H1 (cell line): ENCODE measurements at places on chromosomes 7 and 10.

DNA sequence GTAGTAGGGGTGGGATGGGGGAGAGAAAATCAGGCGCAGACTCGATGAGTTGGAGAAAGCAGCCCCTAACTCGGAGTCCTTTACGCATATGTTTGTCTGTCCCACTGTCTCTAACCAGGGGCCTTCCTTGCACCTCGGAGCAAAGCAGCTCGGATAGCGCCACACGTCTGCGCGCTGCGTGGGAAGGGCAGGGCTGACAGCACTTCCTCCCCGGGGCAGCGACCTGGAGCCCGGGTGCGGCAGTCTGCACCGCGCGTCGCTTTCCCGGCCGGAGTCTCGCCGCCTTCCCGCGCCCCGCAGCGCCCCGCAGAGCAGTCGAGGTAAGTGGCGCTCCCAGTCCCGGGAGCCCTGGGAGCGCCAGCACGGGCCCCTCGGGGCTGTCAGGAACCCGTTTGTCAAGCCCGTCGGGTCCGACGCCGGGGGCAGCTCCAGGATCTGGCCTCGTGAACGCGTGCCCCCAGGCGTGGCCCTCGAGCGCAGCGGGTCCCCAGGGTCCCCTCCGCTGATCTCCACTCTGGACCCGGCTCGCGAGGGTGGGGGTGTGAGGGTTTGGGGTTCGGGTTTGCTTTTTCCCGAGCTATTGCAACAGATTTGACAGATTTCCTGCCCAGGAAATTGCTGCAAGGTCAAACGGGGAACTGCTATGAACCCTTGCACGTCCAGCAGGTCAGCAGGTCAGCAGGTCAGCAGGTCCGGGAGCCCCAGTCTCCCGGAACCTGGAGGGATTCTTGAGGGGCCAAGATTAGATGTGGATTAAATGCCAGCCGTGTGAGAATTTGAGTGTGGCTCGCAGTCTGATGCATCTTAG is 597 bp downstream of the APBB1IP start:
- DNase-seq, result peak; percentile 63

- DNase-seq, result no peak
These were observed 92.1 kb upstream of the CXCL12 start for GRCh38 chr10:44477046-44477425.

DNA sequence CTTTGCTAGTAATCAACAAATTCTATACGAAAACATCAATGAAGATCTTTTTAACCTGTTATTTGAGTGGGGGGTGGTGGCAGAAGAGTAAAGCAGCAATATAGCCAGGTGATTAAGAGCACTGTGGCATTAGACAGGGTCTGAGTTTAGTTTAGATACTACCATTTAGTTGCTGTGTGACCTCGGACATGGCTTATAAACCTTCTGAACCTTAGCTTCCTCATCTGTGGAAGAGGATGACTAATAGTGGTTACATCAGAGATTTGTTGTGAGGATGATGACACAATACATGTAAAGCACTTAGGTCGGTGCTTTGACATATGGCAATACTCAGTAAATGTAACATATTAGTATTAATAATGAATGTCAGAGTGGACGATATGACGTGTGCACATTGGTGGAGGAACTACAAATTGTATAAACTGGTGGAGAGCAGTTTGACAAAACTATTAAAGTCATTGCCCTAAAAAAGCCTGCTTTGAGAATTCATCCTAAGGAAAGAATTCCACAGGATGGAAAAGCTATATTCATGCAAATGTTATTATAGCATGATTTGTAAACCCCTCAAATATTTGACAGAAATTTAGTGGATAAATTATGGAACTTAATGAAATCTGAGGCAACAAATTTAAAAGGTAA is 24.3 kb downstream of the SPAG6 start:
- no peak for DNase-seq

GRCh38 chr10:50541921-50542320 is 81.8 kb downstream of the SGMS1 start:
- DNase-seq, result no peak
